ENCODE measurements at places on chromosomes 12 and 14.

GRCh38 chr14:63460680-63461369, 82.4 kb downstream of the PPP2R5E start:
- no peak for DNase-seq

- no peak for DNase-seq
Measured at GRCh38 chr12:113039911-113040445, 16.6 kb upstream of the DTX1 start.

DNA sequence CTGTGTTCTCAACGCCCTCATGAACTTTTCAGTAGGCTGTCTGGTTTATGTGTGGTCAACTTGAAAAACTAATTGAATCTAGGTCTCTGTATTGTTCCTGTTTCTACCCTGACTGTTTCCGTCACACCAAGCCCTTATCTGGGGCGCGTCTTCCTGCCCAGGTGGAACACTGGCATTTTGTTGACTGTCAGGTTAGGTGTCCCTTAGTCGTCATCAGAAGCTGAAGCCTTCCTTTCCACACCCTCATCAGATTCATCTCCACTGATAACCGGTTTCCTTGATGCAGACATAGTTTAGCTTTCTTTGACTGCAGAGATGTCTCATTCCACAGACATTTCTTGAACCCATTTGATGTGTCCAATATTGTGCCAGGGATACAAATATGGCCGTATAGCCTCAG, 96.5 kb downstream of the DUSP16 start:
- DNase-seq = no peak

DNA sequence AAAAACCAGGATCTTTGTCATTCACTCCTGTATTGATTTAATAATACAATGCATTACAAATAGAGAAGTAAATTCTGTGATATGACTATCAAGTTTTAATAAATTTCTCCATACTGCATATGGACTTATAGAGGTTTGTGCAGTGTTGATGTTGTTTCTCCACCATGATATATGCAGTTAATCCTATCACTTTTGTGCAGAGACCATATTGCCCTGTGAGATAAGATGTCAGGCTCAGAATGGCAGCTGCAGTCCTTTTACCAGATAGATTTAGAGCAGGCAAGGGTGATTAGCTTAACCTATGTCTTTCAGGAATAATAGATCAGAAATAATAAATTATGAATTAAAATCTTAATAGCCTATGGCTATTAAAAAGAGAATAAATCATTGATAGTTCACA, 38.6 kb upstream of the KCNJ8 start:
- no peak for DNase-seq

DNA sequence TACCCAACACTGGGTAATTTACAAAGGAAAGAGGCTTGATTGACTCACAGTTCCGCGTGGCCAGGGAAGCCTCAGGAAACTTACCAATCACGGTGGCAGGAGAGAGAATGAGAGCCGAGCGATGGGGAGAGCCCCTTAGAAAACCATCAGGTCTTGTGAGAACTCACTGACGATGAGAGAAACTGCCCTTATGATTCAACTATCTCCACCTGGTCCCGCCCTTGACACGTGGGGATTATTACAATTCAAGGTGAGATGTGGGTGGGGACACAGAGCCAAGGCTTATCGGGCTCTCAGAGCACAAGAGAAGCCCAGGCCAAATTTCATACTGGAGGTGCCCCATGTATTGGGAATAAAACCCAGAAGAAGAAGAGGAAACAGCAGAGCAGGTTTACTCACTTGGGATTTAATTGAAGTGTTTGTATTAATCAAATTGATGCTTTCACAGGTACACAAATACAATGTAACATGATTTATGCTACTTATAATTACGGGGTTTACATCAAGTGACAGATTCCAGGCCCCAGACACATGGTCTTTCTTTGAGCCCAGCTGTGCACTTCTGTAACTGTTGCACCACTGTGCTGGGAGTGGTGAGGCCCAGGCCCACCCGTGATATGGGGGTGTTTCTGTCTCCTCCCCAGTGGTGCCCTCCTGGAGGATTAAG, 8.2 kb upstream of the CCDC85C start:
- no peak for DNase-seq

GRCh38 chr12:128734371-128734770, 89.4 kb downstream of the SLC15A4 start:
- DNase-seq = peak; percentile 14

GRCh38 chr14:102949062-102949800, 26.8 kb downstream of the AMN start:
- no peak for DNase-seq

GRCh38 chr12:130525384-130526172, 187.9 kb downstream of the PIWIL1 start:
- no peak for DNase-seq

Data from frontal cortex (tissue), 4 donors.